Esophagus squamous epithelium (tissue), 5 donors: ENCODE measurements at places on chromosomes 6 and 20.
A peak's percentile ranks its signal among the peaks of the same experiment; 100 is the strongest.

DNA sequence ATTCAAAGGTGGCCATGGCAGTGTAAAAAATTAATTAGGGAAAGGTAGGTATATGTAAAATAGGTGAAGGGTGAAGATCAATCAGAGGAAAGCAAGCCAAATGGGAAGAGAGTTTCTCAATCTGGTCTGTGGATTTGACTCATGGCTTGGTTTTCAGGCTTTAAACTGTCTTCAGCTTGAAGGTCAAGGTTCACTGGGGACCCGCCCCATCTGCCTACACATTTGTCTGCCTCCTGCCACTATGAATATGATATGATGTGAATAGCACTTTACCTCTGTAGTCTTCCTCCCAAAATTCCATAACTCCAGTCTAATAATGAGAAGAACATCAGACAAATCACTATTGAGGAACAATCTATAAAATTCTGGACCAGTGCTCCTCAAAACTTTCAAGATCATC lies 32.3 kb upstream of the THEMIS start:
- no peak for DNase-seq

DNA sequence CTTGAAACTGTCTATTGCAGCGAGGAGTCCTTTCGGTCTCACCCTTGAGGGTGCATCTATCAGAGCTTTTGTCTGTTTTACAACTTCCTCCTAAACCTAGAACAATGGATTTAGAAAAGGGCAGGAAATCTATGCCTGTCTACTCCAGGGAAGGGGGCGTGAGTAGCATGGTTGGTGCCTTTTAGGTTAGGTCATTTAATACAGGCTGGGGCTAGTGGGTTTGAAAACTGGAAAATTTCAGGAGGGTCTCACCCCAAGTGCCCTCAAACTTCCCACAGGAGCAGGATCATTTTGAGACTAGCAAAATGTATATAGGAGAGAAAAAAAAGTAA lies 33.5 kb upstream of the BMP6 start:
- DNase-seq, result no peak

DNA sequence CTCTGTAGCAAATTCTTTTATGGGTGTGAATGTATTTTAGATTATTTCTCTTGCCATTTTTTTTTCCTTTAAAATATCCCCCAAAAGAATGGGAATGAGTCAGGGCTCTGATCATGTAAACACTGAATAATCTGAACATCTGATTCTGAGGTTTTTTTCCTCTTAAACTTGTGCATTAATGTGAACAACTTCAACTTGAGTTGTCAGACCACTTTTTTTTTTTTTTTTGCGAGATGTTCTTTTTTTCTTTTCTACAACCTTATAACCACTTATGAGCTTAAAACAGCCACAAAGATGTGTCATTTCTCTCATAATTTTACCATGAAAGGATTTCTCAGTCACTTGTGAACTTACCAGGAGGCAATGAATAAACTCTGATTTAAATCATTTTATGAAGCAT lies 85.3 kb downstream of the TBC1D7 start:
- no peak for DNase-seq

DNA sequence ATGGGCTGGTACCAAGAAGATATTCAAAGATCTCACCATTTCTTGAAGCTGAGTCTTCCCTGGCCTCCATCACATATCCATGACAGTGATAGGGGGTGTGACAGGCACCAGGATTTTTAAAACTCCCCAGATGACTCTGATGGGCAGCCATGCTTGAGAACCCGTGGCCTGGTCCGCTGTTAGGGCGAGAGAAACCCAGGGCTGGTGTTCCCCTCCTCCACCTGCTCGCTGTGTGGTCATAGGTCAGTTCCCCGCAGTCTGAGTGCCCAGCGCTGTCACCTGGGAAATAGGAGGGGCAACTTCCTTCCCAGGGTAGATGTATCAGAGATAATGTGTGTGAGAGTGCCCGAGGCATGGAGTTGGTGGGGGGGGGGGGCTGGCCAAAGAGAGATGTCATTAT lies 50.9 kb downstream of the TMEM242 start:
- DNase-seq, result no peak

- DNase-seq, result no peak
These were observed 176.4 kb upstream of the RREB1 start for GRCh38 chr6:6931071-6932025.

DNA sequence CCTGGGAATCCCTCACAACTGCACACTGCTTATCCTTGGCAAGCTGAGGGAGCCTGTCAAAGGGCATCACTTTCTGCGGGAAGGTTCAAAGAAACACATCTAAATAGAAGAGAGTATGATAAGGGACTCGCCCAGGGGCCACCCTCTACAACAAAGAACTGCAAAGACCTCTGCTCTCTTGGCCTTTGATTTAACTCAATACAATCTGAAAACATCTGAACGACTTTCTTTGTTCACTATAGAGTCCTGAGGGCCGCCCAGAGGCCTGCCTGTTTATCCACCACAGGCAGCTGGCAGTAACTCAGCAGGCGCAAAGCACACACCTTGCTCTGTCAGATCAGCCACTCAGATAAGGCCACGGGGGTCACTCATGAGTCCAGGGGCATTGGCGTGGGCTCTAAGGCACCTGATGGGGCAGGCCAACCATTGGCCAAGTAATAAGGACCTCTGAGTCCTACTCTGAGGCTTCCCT lies 139.3 kb downstream of the UNC5CL start:
- DNase-seq, result no peak

GRCh38 chr6:64123761-64124633 lies 488.4 kb downstream of the PHF3 start:
- no peak for DNase-seq

DNA sequence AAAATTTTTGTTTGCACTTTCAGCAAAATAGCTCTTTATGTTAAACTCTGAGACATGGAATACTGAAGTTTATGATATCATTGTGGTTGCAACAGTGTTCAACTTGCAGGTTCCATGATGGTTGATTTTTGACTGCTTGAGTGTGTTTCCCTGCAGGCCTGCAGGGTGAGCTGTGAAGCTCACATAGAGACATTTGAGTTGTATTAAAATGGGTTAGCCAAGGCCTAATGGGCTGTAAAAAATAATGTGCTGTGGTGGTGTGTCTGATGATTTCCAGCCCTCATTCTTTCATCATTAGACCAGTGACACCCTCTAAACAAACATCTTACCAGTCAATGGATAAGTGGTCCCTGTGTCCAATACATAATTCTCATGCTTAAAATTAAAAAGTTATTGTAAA lies 321.4 kb downstream of the FARS2 start:
- no peak for DNase-seq

- peak; percentile 9 for DNase-seq
These were observed 38.8 kb downstream of the ERMARD start for GRCh38 chr6:169789944-169790927.

GRCh38 chr6:105726902-105727655 lies 324.2 kb upstream of the PREP start:
- no peak for DNase-seq

DNA sequence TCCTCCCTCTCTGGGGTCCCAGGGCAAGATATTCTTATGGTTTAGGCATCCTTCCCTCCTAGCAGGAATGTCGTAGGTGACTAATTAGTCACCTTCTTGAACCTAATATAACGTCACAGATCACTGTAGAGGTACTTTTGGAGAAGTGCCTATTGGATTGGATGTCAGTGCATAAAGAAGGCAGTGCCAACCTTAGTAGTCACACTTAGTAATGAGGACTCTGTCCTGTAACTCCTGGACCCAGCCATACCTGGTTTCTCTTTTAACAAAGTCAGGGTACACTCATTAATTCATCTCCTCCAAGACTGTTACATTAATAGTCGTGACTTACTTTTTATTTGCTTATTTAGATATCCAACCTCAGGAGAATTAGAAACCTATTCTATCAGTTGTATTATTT lies 20.0 kb downstream of the VTA1 start:
- DNase-seq, result no peak

DNA sequence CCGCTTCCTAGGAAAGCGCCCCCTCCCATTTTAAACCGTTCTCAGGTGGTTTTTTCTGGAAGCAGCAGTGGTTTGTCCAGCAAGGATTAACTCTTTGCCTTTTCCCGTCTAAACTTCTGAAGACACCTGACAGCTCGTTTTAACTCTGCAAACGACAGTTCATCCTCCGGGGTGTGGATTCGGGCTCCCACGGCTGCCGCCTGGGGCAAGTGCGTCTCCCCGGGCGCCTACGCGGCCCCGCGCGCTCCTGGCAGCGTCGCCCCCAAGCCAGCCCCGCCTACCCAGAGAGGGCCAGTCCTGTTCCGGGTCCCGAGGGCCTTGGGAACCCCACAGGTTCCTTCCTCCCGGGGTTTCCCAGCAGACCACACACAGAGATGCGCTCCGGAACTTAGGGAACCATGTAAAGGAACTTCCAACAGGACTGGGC lies 54.4 kb downstream of the PRR18 start:
- DNase-seq, result no peak

GRCh38 chr20:856361-856775 lies 22.9 kb downstream of the FAM110A start:
- no peak for DNase-seq

DNA sequence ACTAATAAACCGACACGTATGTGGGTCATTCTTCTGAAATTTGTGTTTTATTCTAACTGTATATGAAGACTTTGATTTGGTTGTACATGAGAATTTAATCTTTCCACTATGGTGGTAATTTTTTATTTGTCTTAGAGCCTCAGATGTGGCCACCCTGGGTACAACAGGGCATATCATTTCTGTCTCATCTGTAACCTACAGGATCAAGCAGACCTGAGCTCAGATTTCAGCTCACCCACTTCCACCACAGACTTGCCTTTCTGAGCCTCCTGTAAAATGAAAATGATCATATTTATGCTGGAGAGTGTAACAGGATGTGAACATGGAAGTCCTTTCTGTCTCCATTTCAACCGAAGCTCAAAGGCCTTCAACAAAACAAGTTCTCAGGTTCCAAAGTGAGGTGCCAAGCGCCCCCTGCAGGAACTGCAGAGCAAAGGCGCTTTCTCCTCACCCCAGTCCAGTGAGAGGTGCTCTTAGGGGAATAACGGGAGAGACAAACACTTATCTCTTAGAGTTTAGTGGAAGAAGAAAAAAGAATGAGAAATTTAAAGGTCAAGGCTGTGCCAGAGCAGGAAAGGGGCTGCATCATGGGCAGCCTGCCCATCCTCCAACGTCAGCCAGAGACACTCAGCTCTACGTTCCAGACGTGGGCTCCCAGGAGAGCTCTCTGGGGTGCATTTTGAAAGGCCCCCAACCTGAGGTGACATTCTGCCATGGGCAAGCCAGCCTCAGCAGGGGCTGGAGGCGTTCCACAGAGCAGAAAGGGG lies 23.0 kb upstream of the CD24 start:
- no peak for DNase-seq

GRCh38 chr6:52535711-52536423 lies 41.0 kb downstream of the TRAM2 start:
- DNase-seq, result no peak

DNA sequence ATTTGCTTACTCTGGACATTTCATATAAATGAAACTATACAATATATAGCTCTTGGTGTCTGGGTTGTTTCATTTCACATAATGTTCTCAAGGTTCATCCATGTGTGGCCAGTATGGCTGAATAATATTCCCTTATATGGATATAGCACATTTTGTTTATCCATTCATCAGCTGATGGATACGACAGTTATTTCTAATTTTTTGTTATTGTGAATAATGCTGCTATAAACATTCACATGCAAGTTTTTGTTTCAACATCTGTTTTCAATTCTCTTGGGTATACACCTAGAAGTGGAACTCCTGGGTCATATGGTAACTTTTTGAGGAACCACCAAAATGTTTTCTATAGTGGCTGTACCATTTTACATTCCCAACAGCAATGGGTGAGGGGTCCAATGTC lies 101.1 kb downstream of the CDK19 start:
- no peak for DNase-seq

DNA sequence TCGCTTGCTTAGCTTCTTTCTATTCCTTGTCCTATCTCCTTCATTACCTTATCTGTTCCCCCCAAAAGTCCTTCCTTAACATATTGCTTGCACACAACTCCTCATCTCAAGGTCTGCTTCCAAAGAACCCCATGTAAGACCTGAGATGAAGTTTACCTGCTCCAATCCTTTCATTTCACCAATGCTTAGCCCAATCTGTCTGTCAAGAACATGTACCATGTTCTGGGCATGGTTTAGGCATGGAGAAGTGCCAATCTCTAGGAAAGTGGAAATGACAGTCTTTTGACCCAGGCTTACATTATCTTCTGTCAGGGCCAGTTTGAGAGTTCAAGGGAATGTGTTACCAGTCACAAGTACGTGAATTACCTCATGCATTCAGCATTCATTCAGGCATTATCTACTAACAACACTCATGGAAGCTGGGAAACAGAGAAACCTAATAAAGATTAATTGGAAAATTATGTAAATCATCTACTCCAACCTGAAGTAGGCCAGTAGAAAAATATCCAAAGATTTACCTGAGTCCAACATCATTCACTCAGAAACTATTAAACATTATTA lies 15.8 kb upstream of the TASP1 start:
- no peak for DNase-seq

DNA sequence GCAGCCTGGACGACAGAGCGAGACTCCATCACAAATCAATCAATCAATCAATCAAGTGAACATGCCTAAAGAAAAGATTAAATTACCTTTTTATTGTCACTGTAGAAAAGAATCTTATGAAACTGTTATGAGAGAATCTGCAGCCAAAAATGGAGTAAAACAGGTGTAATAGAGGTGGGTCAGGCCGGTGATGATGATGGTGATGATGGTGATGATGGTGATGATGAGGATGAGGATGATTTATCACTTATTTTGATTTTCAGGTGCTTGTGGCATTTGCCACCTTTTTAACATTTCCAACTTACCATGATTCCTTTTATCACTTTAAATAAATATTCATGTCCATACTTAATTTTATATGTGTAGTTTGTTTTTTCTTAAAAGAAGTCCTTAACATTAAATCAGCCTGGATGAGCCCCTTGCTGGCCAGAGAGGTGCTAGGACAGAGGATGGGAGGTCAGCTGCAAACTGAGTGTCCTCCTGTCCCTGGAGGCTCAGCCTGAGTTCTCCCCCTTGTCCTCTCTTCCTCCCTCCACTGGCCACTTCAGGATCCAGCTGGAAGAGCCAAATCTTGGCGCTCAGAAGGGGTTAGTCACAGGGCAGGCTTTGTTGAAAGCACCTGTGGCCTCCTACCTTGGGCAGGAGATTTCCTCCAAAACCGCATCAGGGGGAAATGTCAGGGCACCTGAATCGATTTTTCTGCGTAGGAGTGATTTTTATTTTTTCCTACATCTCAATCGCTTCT lies 32.6 kb downstream of the SLC2A10 start:
- DNase-seq, result no peak

DNA sequence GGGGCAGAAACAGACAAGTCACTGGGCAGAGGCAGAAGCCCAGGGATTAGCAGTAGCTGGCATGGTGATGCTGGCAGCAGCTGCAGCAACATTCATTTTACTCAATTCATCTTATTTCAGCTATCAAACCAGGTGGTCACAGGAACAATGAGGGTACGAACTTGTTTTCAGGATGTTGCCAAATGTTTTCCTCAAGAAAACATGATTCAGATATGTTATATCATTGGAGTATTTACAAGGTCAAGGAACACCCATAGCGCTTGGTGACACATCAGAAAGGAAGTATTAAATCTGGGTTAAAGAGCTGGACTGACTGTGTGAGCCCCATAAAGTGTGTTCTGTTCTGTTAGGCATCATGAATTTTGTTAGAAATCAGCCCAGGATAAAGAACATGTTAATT lies 456.9 kb upstream of the ID4 start:
- DNase-seq, result no peak
